Urinary bladder (tissue), 4 donors: ENCODE measurements at places on chromosomes 1 and 21. TPM values are rescaled to one million over a fixed set of nuclear protein-coding genes. Genes with fewer than 3 reads are reported as not detected.

The C8A gene
- 0.16 TPM for polyA plus RNA-seq

The ANGPTL3 gene
- 0.11 TPM for polyA plus RNA-seq

The SPOCD1 gene
- 5.7 TPM for polyA plus RNA-seq

The VHLL gene
- polyA plus RNA-seq: not detected

The OPTC gene
- 0.05 TPM for polyA plus RNA-seq

The LINGO4 gene
- 0.19 TPM for polyA plus RNA-seq

The ETV3L gene
- not detected for polyA plus RNA-seq

The TMEM51 gene
- polyA plus RNA-seq: 21.5 TPM

The SLC16A1 gene
- 40.2 TPM for polyA plus RNA-seq

The CAMTA1 gene
- 115 TPM for polyA plus RNA-seq

The HSD3B1 gene
- not detected for polyA plus RNA-seq

The APCS gene
- polyA plus RNA-seq: 1.1 TPM

The PPIAL4G gene
- not detected for polyA plus RNA-seq
